Osteoblast (primary cell): ENCODE measurements at places on chromosomes 2 and 18.

DNA sequence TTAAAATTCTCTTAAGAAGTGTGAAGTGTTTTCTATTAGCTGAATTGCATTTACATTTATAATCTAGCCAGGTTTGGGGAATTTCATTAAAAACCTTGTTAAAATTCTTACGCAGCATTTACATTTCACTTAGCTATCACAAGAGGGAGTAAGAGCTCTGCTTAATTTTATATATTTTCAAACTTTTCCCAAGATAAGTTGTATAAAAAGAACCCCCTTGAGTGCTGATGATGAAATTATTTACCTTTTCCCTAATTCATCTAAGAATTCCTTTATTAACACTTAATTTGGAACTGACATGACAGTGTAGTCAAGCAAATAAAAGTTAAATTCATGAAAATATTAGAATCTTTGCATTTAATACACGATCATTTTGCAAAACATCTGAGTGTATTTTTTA is 54.2 kb upstream of the ZSWIM2 start:
- peak; percentile 62 for DNase-seq

GRCh38 chr2:206840999-206841398 is 75.6 kb downstream of the FASTKD2 start:
- no peak for DNase-seq

GRCh38 chr2:150620416-150620815 is 132.9 kb upstream of the RND3 start:
- no peak for DNase-seq

- no peak for DNase-seq
Observed at GRCh38 chr18:8561123-8561910, 47.9 kb upstream of the RAB12 start.

GRCh38 chr2:96951125-96951654 is 35.2 kb downstream of the FAM178B start:
- DNase-seq, result peak; percentile 97

DNA sequence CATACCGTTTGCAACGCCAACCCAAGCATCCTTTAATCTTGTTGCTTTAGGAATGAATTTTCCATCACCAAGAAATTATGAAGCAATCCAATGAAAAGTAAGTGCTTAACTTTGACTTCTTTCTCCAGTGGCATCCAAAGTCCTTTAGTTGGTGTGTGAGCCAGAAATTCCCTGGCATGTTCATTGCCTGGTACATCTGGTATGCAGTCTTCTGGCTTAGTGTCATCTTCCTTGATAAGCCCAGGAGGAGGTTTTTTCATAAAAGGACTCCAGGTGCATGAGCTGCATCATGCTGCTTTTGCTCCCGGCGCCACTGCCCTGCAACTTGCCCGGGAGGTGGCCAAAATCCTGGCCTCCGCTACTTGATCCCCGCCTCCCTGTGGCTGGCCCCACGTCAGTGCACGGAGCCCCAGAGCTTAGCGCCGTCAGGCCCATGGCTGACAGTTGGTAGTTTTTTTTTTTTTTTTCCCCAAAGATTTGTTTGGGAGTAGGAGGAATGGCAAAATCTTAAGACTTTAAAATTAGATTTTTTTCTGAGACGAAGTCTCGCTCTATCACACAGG is 58.7 kb downstream of the PUM2 start:
- peak; percentile 78 for DNase-seq

- DNase-seq, result peak; percentile 65
Observed at GRCh38 chr2:189579585-189580186, 900 bp downstream of the SLC40A1 start.

DNA sequence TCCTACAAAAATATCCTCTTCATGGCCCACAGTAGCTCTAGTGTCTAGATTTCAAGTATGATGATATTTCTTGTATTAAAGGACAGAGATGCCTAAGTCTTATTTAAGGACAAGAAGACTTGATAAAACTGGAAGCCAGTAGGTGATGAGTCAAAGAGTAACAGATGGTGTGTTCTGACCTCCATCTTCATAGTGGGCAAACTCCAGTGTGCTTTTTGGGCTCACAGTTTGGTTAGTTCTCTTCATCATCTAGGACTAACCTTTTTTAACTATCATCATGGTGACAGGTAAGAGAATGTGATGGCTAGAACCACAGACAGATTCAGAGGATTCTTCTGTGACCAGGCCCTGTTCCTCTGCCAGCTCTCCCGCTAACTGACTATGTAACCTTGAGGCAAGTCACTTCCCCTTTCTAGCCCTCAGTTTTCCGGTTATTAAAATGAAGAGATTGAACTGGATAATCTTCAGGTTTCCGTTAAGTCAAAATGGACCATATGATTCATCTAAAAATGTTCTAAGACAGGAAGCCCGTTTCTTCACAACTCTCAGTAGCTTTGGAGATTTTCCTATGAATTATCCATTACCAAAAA is 140.3 kb upstream of the RASGRP3 start:
- DNase-seq, result no peak

DNA sequence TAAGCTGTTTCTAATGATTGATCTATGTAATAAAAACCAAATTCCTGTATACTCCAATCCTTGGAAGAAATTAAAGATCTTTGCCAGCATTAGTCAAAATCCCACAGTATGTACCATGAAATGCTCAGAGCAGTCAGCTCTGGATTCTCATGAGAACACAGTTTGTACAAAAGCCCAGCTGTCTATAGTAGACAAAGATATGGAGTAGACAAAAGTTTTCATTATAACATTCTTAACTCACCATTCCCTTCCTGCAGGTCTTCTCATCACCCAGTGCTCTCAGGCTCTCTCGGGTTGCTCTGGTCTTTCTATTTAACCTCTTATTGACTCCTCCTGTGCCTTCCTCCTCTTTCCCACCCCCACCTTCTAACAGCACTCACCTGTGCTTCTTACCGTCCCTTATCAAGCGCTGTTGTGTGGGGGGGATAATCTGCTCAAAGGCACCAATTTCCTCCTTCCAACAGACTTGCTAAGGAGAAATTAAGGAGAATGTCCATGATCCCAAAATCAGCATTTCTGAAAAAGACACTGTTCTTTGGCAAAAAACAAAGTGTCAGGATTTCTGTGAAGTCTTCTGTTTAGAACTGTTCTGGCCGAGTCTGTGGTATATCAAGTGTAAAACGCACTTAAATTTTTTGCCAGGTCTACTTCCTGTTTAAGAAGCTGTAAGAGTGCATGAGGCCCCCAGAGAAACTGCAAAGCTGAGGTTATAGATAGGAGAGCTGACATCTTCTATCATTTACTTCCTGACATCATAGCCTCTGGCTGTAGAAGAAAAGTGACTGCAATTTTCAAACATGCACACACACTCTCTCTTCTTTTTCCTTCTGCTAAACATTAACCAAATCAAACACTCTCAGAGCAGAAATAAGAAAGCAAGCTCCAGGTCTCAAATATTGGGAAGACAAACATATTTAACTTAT is 144.1 kb downstream of the EVA1A start:
- DNase-seq, result no peak

- no peak for DNase-seq
Observed at GRCh38 chr2:146131785-146132184, 1611.9 kb upstream of the ZEB2 start.

DNA sequence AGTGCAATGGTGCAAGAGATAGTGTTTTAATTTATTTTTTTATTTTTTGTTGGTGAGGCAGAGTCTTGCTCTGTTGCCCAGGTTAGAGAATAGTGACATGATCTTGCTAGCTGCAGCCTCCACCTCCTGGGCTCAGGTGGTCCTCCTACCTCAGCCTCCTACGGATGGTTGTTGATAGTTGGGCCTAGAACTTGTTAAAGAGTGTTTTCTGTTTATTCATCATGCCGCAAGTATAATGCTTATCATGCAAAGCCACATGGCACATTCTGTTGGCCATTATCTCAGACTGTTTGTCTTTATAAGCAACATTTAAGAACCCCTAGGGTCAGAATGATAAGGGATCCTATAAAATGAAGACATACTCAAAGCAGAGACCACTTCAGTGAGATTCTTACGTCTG is 1.7 kb downstream of the UGGT1 start:
- no peak for DNase-seq

- DNase-seq, result no peak
Observed at GRCh38 chr18:40553029-40553428, 1402.0 kb upstream of the PIK3C3 start.

DNA sequence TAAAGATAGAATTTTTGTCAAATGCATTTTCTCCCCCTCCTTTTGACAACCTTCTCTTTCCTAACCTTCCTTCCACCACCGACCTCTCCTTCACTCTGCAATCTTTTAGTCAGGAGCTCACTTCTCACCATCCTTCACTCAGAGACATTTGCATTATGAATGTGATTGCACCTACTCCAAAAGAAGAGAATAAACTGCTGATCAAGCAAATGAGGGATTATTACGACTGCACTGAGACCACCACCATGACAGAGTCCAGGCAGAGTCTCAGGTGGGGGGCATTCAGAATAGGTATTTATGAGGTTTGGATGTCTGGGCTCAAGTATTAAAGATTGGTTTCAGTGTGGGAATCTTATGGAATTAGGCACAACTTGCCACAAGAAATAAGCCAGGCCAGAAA is 483.9 kb downstream of the PTH2R start:
- no peak for DNase-seq

DNA sequence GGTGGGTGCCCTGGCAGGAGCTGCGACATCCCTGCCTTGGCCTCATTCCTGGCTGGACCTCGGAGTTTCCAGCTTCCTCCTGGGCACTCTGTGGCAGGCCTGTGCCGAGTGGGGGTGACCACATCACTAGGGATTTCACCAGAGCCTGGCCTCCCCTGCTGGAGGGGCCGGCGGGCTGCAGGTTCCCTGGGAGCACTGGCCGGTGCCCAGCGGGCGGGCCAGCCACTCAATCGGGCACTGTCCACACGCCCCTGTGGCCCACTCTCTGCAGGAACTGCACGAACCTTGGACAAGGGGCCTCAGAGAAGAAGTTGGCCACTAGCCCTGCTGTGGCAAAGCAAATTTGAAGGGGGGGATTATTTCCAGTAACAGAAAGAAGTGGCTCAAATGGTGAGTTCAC is 110.7 kb upstream of the APCDD1 start:
- DNase-seq, result no peak

- DNase-seq, result peak; percentile 56
Observed at GRCh38 chr2:241617431-241618154, 19.4 kb downstream of the THAP4 start.

DNA sequence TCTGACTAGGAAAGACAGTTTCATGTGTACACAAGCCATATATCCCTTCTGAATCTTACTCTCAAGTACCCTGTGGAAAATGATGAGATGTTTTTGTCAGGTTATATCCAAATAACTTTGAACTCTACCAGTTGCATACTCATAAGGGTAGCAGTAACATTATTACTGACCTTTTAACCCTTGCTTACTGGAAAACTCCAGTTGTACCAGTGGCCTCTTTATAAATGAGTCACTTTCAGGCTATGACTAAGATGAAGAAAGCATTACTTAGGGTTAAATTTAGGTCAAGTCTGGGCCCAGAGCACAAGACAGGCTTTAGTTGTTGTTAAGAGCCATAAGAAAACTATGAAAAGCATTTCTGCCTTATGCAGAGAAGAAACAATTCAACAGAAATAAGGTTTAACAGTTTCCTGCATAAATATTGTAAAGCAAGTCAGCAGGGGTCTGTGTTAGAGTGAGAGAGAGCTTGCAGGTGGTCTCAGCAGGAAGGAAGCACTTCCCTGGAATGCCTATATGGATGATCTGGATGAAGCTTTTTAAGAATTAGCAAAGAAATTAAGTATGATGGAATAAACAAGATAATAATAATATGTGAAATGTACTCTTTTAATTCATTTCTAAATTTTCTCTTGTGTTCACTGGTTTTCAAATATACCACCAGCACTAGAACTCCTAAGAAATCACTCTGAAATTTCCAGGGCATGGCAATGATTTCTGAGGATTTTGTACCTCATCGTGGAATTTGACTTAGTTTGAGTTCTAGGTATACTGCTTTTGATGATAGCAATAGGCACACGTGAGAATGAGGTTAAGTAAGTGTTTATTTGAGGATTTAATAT is 126.6 kb downstream of the UBE2E3 start:
- DNase-seq, result peak; percentile 32

DNA sequence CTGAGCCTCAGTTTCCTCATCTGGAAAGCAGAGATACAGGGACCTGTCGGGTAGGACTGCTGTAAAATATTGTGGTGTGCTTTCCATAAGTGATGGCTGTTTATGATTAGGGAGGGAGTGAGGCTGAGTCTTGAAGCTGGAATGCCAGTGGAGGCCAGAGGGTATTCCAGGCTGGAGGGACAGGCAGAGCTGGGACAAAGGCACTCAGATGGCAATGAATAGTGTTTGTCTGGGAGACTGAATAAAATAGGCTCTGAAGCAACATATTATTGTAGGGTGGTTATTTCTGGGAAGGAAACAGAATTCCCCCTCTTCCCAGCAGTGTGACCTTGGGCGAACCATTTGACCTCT is 120.7 kb downstream of the INHBB start:
- DNase-seq, result peak; percentile 58

GRCh38 chr18:46042571-46043123 is 29.4 kb downstream of the PSTPIP2 start:
- peak; percentile 64 for DNase-seq

DNA sequence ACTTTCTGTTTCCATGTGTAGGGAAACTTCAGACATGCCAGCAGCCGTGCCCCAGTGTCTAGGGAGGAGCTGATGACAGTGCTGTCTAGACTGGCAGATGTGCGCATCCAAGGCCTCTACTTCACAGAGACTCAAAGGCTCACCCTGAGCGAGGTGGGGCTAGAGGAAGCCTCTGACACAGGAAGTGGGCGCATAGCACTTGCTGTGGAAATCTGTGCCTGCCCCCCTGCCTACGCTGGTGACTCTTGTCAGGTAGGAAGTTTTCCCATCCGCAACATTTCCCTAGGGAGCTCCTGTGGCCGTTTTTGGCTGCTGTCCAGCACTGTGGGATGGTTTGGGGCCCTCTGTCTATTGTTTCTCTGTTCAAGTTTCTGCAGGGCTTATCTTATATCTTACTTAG is 143.1 kb upstream of the TTC39C start:
- DNase-seq, result no peak

GRCh38 chr2:30862054-30862651 is 54.9 kb upstream of the CAPN13 start:
- DNase-seq, result peak; percentile 77

DNA sequence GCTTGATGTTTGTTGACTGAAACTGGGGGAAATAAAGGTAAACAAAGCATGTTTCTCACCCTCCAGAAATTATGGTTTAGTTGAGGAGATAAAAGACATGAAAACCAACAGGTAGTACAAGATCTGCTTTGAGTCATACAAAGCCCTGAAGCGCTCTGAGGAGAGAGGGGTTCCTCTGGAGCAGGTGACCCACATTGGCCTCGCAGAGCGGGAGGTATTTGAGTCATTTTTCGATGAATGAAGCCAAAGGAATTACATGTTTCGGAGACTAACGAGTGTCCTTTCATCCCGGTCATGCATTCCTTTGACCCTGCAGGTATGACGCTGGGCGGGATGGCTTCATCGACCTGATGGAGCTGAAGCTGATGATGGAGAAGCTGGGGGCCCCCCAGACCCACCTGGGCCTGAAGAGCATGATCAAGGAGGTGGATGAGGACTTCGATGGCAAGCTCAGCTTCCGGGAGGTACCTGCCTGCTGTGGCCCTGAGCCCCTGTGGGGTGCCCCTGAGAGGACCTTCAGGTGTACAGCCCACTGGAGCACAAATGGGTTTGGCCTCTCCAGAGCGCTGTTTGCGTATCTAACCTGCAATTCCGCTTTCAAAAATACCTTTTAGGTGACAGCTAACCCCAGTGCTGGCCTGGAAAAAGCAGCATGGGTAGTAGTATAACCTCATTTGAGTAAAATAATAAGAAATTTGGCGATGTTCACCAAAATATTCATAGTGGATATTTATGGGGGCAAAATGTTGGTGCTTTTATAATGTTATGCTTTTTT is 29.3 kb downstream of the EFHD1 start:
- no peak for DNase-seq

GRCh38 chr2:168359082-168359481 is 97.0 kb upstream of the CERS6 start:
- DNase-seq, result no peak
